ENCODE measurements at places on chromosomes 1 and 21.

- no peaks in the 10 kb centered on the region for H3K4me1 ChIP-seq
- H3K4me3 ChIP-seq, result no peak overlapping the region
- H3K27me3 ChIP-seq, result peaks cover 8% of the 10 kb centered on the region
These were observed 27.6 kb upstream of the HUNK start for GRCh38 chr21:31845151-31845729.

- H3K27me3 ChIP-seq, result no peaks in the 10 kb centered on the region
- H3K4me1 ChIP-seq, result peaks cover 22% of the 10 kb centered on the region
- peak overlapping the region; percentile 54 for H3K27ac ChIP-seq
- peaks cover 80% of the 10 kb centered on the region for H3K36me3 ChIP-seq
These were observed 24.6 kb downstream of the RPS6KA1 start for GRCh38 chr1:26553942-26554682.

DNA sequence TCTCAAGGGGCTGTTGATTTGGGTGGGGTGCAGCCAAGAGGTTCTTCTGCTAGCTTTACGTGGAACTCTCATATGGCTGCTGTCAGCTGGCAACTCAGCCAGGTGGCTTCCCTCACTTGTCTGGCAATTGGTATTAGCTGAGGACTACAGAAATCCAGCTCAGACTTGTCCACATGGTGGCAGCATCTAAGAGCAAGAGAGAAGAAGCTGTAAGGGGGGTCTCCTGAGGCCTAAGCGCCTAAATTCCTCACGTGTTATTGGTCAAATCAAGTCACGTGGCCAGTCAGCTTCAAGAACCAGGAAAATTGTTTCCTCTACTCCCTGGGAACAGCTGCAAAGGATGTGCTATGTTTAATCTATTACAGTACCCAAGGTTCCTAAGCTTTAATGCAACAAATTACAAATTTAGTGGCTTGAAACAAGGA lies 4.2 kb upstream of the DYRK3 start:
- no peak overlapping the region for H3K4me3 ChIP-seq
- no peaks in the 10 kb centered on the region for H3K36me3 ChIP-seq
- H3K27me3 ChIP-seq, result peaks cover 5% of the 10 kb centered on the region
- H3K27ac ChIP-seq, result no peak overlapping the region
- H3K4me1 ChIP-seq, result peaks cover 19% of the 10 kb centered on the region
- DNase-seq, result peak; percentile 52

DNA sequence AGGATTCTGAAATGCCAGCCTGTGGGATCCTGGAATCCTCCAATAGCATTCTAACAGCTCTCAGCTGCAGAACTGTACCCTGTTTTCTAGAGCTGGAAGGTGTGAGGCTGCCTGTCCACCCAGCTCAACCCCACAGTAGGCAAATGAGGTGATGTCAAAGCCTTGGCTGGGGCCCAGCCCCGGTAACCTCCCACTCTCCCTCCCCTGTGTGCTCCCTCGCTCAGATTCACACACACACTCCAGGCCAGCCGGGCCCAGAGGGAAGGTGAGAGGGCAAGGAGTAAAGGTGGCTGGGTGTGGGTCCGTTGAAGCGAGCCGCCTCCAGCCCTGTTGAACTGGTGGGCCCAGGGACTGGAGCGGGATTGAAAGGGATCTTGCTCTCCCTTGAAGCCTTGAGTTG lies at the start of gene BSND:
BSND (plus strand) TSS at position 257 of the 400 bp plus-strand sequence. CDS start 254 bp downstream, outside the sequence.
- no peak within 1 kb of the TSS for H3K27ac ChIP-seq
- no peak for DNase-seq
- no peaks in the 10 kb centered on the region for H3K36me3 ChIP-seq
- peaks cover 14% of the 10 kb centered on the region for H3K27me3 ChIP-seq

GRCh38 chr1:150650193-150650592 lies 20.8 kb upstream of the ENSA start:
- no peak overlapping the region for H3K4me3 ChIP-seq
- no peak overlapping the region for H3K27ac ChIP-seq
- H3K27me3 ChIP-seq, result no peaks in the 10 kb centered on the region
- no peaks in the 10 kb centered on the region for H3K4me1 ChIP-seq
- H3K36me3 ChIP-seq, result peaks cover 41% of the 10 kb centered on the region

Measured in CD14-positive monocyte (primary cell).